ENCODE measurements at places on chromosomes 4 and X.

- no peak for DNase-seq
These were observed 60.4 kb upstream of the PLAC8 start for GRCh38 chr4:83174844-83175414.

- no peak for DNase-seq
These were observed 139.7 kb upstream of the SPRY1 start for GRCh38 chr4:123256901-123257300.

DNA sequence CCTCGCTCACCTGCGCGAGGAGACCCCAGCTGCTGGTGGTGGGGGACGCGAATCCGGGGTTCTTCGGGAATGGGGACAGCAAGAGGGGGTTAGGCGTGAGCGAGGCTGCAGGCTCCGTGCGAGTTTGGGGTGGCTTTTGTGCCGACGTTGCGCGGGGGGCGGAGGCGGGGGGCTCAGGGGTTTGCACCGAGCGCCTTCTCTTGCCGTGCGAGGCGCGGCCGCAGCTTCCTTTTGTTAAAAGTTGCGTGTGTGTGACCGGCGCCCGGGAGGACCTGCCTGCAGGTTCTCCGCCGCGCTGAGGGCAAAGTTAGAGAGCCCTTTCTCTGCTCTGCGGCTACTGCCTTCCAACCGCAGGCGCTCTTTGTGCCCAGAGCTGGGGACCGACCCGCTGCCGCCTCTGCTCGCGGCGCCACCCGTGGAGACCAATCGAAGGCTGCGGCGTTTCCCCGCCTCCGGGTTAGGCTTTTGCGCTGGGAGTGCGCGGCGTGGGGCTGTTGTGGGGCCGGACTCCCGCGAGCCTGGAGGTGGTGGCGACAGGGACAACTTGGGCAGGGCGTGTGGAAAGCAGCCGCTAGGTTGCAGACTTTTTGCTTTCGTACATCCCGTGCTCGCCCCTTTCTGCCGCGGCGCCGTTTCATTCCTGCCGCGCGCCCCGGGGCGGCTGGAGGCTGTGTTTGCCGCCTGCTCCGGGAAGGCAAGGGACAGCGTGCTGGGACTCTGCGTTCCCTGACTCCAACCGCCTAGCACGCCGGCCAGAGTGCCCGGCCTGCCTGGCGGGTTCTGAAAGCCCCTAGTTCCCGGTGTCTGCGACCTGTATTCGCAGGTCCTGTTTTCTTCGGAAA is 716 bp downstream of the KIT start:
- no peak for DNase-seq

- DNase-seq = no peak
These were observed 337.8 kb upstream of the NOCT start for GRCh38 chr4:138677748-138678147.

DNA sequence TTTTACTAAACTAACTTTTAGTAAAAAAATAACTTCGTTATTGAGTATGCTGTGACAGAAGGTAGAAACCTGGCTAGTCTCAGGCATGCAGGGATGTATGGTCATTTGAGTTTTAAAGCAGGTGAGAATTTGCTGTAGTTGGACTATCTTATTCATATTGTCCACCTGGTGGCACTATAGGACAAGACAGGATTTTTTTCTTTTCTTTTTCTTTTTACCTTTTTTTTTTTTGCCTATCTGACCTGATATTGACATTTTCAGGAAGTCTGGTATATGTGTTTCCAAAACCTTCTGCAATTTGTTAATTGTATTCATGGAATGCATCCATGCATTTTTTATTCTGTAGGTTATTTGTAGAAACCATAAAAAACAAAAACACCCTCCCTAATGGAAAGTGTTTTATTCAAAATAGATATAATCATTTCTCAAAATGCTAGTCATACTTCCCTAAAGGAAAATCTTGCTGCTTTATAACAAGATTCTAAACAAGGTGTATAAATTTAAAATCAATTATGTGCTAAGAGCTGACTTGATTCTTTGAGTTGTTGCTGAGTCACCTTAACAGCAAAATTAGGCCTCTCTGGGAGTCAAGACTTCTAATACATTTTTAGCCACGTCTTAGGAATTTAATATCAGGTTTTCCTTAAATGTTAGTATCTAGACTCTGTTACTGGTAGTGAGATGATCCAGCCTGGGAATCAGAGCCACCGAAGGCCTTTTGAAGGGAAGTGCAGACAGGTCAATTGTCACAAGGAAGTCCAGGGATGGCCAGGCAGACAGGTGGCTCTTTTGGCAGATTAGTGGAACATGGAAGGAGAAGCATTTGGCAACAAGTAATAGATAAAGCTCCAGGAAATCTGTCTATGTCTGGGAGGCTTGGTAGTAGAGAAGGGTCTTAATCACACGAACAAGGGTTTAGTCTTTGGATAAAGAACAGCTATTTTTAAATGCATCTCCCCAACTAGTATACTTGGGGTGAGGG is 201.3 kb upstream of the GNPDA2 start:
- no peak for DNase-seq

GRCh38 chr4:79429113-79429903 is 21.3 kb upstream of the GK2 start:
- DNase-seq = no peak

GRCh38 chr4:158667651-158668198 is 4.0 kb downstream of the C4orf46 start:
- no peak for DNase-seq

GRCh38 chr4:164935363-164935762 is 42.1 kb downstream of the TRIM61 start:
- no peak for DNase-seq

DNA sequence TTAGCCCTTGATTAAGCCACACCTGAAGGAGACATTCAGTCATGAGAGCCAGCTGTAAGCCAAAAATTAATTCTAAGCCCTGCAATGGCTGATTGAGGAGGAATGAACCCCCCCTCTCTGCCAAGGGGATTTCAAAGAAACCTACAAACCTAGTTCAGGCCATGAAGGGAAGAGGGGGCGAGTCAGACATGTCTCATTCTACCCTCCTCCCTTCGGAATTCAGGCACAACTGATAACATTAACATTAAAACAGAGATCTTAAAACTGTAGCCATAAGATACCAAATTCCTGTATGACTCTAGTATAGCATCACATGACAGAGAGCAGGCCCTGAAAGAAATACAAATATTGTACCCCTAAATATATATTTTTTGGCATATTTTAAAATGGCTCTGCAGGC is 40.4 kb upstream of the AFAP1 start:
- no peak for DNase-seq

- no peak for DNase-seq
These were observed 65.5 kb downstream of the FHDC1 start for GRCh38 chr4:153001626-153002025.

DNA sequence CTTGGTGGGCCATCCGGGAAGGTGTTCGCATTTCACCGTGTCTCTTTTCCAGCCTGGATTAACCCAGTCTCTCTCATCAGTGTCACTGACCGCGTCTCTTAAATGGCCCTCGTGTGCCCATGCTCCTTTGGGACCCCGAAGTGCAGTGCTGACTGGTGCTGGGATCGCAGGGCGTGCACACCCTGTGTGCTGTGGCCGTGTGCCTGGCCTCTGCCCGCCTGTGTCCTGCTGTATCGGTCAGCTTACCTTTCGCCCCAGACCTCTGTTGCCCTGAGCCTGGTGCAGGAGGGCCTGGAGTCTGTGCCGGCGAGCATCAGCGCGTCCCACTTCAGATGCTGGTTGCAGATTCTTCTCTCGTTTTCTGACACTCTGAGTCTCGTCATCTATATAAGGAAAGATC is 68.3 kb upstream of the HGFAC start:
- DNase-seq = no peak

- no peak for DNase-seq
These were observed 56.5 kb downstream of the STAG2 start for GRCh38 chrX:124018023-124018422.

GRCh38 chr4:151276787-151277562 is at the start of gene PRSS48:
PRSS48 (plus strand) TSS chr4:151277161; CDS start chr4:151277173, 12 bp downstream.
- no peak for DNase-seq

GRCh38 chr4:48905363-48906015 is 1.1 kb downstream of the OCIAD2 start:
- no peak for DNase-seq

DNA sequence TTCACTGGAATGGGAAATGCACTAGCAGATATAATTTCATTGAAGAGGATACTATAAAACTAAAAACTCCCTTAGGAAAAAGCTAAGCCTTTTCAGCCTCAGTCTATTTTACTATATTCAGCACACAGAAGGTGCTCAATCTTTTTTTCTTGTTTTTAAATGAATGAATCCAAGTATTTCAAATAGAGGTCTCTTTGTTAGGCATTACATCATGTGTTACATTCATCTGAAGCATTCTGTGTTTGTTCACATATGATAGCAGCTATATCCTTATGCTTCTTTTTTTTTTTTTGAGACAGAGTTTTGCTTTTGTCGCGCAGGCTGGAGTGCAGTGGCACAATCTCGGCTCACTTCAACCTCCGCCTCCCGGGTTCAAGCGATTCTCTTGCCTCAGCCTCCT is 278.4 kb downstream of the CAMK2D start:
- no peak for DNase-seq

- DNase-seq = no peak
These were observed 160.9 kb downstream of the AFAP1 start for GRCh38 chr4:7778510-7779431.

- no peak for DNase-seq
These were observed 9.8 kb downstream of the FGFR3 start for GRCh38 chr4:1802720-1803522.

- no peak for DNase-seq
These were observed 6.6 kb downstream of the PAK3 start for GRCh38 chrX:111102636-111103035.

GRCh38 chr4:52408471-52408870 is 250.6 kb downstream of the USP46 start:
- DNase-seq = no peak

- DNase-seq = no peak
These were observed 133.3 kb upstream of the ZIC3 start for GRCh38 chrX:137432609-137433008.

DNA sequence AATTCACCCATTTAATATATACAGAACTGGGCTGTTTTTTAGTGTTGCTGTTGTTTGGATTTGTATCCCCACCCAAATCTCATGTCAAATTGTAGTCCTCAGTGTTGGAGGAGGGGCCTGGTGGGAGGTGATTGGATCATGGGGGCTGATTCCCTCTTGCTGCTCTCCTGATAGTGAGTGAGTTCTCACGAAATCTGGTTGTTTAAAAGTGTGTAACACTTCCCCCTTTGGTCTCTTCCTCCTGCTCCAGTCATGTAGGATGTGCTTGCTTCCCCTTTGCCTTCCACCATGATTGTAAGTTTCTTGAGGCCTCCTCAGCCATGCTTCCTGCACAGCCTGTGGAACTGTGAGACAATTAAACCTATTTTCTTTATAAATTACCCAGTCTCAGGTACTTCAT is 141.6 kb upstream of the AADAT start:
- DNase-seq = no peak

DNA sequence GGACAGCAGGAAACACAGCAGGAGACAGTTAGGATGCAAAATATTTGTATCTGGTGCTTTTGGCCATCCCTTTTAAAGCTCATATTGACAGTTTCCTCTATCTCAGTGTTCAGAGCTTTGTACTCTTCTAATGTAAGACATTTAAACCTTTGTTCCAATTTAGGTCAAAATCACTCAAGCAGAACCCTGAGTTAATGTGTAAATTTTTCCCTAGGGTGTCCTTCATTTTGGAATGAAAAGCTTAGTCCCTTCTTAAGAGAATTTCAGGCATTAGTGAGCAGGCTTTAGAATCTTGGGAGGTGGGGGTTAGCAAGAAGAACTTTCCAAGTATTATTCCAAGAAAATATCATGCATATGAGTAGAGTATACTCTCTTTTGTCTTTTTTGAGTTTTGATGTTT is 188.7 kb downstream of the GBA3 start:
- DNase-seq = no peak

GRCh38 chr4:94741304-94741703 is 16.5 kb upstream of the BMPR1B start:
- DNase-seq = no peak

GRCh38 chr4:120753854-120754253 is 168.7 kb downstream of the PRDM5 start:
- DNase-seq = no peak

DNA sequence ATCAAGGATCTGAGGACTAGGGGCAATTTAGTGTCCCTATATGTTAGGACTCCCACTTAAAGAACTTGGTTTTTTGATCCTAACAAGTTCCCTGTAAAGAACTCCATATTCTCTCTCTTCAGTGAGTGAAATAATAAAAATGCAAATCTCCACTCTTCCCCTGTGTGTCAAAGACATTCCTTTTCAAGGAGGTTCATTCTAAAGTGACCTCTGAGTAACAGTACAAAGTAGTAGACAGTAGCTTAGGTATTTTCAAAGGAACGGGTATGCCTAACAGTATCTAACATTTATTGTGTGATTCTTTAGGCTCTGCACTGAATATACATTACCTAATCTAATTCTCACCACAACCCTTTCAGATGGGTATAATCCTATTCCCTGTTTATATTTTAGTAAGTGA is 58.4 kb upstream of the SCOC start:
- DNase-seq = no peak

- DNase-seq = no peak
These were observed 2375.8 kb upstream of the TENM3 start for GRCh38 chr4:179867300-179867878.

GRCh38 chr4:118325431-118325830 is 27.4 kb downstream of the PRSS12 start:
- no peak for DNase-seq

DNA sequence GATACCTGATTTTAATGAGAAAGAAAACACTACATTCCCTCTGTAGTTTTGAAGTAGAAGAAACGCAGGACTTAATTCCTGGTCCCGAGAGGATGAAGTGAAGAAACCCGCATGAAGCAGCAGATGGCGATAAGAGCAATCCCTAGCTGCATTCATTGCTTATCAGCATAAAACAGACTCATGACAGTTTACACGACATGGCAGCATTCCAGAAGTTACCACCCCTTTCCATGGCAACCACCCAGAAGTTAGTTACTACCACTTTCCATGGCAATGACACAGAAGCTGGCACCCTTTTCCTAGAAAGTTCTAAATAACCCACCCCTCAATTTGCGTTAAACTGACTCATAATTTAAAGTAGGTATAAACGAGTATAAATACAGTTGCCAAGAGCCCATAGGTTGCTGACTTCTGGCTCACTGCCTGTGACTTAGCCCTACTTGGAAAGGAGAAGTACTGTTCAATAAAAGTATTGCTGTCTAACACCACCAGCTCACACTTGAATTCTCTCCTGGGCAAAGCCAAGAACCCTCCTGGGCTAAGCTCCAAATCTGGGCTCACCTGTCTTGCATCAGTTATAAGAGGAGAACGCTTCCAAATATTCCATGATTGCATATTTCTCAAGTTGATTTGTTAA is 5.5 kb upstream of the XAGE2 start:
- no peak for DNase-seq

Data from coronary artery (tissue), 2 donors.